ENCODE measurements at places on chromosomes 16 and 17. TPM values are rescaled to one million over a fixed set of nuclear protein-coding genes. Genes with fewer than 3 reads are reported as not detected.

Gene TBC1D3G
- total RNA-seq = not detected

Gene LGALS9B
- total RNA-seq = 1.9 TPM

Gene FAM171A2
- 2.8 TPM for total RNA-seq

Gene CLEC18A
- total RNA-seq = not detected

Gene RAPGEFL1
- total RNA-seq = 2.9 TPM

Gene HBM
- not detected for total RNA-seq

Gene KRTAP4-6
- total RNA-seq = not detected

Gene G6PC1
- total RNA-seq = not detected

Gene TP53TG3B
- not detected for total RNA-seq

Gene ANKS4B
- total RNA-seq = not detected

Gene PRSS8
- not detected for total RNA-seq

Gene PRSS36
- total RNA-seq = not detected

Gene CX3CL1
- total RNA-seq = not detected

Gene SLC25A39
- 127 TPM for total RNA-seq

Gene KRT222
- total RNA-seq = not detected

Gene USP43
- 7.7 TPM for total RNA-seq

Gene OXLD1
- 47.5 TPM for total RNA-seq

Gene RETREG3
- total RNA-seq = 32.2 TPM

Measured in NCI-H460 (cell line).